A673 (cell line): ENCODE measurements at places on chromosomes 11 and 22. TPM values are rescaled to one million over a fixed set of nuclear protein-coding genes. Genes with fewer than 3 reads are reported as not detected.

GRCh38 chr11:65640483-65641296 lies 2.8 kb downstream of the SIPA1 start:
- peaks cover 10% of the 10 kb centered on the region for H3K36me3 ChIP-seq
- peaks cover 11% of the 10 kb centered on the region for H3K4me1 ChIP-seq
- no peak overlapping the region for H3K27ac ChIP-seq
- no peak overlapping the region for H3K4me3 ChIP-seq

DNA sequence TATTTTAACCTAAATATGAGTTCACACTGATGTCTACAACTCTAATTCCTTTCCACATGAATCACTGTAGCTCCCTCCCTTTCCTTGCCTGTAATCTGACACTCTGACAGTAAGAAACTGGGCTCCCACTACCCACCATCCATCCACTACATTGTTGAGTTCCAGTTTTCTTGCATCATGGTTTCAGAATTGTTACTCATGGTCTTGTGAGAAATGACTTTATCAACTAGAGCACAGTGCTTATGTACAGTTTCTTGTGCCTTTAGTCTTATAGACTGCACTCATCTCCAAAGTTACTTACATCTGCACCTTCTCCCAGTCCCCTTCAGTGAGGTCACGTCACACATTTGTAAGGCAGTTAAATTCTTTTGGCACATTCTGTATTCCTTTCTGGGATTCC lies 78.6 kb downstream of the RTL6 start:
- no peaks in the 10 kb centered on the region for H3K4me1 ChIP-seq
- no peak overlapping the region for H3K27ac ChIP-seq

DNA sequence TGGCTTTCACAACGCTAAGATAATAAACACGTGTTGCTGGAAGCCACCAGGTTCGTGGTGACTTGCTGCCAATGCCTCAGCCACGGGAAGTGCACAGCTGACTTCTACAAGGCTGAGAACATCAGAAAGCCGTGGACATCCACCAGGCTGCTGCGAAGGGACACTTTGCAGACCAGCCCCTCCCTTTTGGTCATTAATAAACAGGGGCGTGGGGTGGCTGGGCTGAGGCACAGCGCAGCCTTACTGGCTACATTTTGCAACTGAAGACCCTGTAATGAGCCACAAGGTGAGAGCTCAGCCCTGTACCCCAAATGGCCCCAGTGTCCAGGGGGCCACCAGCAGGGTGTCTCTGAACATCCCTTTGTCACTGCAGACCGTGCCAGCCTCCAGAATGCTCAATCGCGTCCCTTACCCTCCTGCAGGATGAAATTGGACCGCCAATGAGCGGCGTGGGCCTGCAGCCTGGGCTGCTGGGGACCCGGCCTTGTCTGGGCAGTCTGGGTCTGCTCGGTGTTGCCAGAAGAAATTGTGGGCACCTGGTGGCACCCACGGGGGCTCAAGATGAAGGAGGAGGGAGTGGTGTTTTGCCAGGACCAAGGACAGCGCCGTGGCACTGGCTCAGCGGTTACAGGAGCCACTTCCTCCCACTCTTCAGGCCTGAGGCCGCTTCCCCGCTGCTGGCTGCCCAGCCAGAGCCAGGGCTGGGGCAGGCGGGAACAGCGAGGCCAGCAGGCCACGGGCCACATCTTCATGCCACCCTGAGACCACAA lies 181.9 kb downstream of the CTTN start:
- DNase-seq, result no peak
- H3K4me1 ChIP-seq, result no peaks in the 10 kb centered on the region
- H3K27me3 ChIP-seq, result no peaks in the 10 kb centered on the region
- no peak overlapping the region for H3K4me3 ChIP-seq
- no peak overlapping the region for H3K27ac ChIP-seq

GRCh38 chr11:78350091-78350645 lies 67.5 kb downstream of the GAB2 start:
- peaks cover 65% of the 10 kb centered on the region for H3K4me1 ChIP-seq
- H3K36me3 ChIP-seq, result no peaks in the 10 kb centered on the region
- peak overlapping the region; percentile 87 for H3K27ac ChIP-seq
- H3K27me3 ChIP-seq, result no peaks in the 10 kb centered on the region

GRCh38 chr11:127288926-127289325 lies 288.4 kb upstream of the KIRREL3 start:
- no peaks in the 10 kb centered on the region for H3K4me1 ChIP-seq
- no peaks in the 10 kb centered on the region for H3K36me3 ChIP-seq
- H3K27ac ChIP-seq, result no peak overlapping the region
- H3K27me3 ChIP-seq, result no peaks in the 10 kb centered on the region

GRCh38 chr22:38455076-38455529 lies at the start of gene KCNJ4:
Gene KCNJ4 (minus strand): TSS chr22:38455199. CDS start chr22:38428132, 27,067 bp downstream.
- DNase-seq, result no peak
- H3K4me3 ChIP-seq, result peak within 1 kb of the TSS; percentile 58
- no peak within 1 kb of the TSS for H3K27ac ChIP-seq
- peaks cover 8% of the 10 kb centered on the region for H3K27me3 ChIP-seq
- H3K36me3 ChIP-seq, result no peaks in the 10 kb centered on the region

- H3K4me1 ChIP-seq, result peaks cover 23% of the 10 kb centered on the region
- peak overlapping the region; percentile 84 for H3K27ac ChIP-seq
- no peaks in the 10 kb centered on the region for H3K36me3 ChIP-seq
- DNase-seq, result peak; percentile 49
Observed at GRCh38 chr22:25402501-25403283, 161.8 kb upstream of the GRK3 start.

- no peaks in the 10 kb centered on the region for H3K36me3 ChIP-seq
- H3K27ac ChIP-seq, result peak overlapping the region; percentile 23
- H3K4me3 ChIP-seq, result peak overlapping the region; percentile 97
- no peak for DNase-seq
- no peaks in the 10 kb centered on the region for H3K27me3 ChIP-seq
Observed at GRCh38 chr11:3855808-3856491, 486 bp downstream of the STIM1 start.

DNA sequence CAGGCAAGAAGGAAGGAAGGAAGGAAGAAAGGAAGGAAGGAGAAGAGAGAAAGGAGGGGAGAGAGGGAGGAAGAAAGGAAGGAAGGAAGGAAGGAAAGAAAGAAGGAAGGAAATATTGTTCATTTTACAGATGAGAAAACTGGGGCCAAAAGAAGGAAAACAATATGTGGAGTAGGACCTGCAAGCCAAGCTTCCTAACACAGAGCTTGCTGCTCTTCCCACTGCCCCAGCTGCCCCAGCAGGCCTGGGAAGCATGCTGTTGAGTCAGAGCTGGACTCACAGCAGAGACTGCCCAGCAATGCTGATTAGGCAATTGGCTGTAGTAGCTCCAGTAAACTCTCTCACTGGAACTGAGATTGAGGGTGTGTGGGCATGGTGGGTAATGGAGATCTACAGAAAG lies 42.6 kb upstream of the SMCO4 start:
- H3K4me3 ChIP-seq, result no peak overlapping the region
- no peaks in the 10 kb centered on the region for H3K27me3 ChIP-seq
- H3K27ac ChIP-seq, result no peak overlapping the region
- no peak for DNase-seq
- no peaks in the 10 kb centered on the region for H3K36me3 ChIP-seq

DNA sequence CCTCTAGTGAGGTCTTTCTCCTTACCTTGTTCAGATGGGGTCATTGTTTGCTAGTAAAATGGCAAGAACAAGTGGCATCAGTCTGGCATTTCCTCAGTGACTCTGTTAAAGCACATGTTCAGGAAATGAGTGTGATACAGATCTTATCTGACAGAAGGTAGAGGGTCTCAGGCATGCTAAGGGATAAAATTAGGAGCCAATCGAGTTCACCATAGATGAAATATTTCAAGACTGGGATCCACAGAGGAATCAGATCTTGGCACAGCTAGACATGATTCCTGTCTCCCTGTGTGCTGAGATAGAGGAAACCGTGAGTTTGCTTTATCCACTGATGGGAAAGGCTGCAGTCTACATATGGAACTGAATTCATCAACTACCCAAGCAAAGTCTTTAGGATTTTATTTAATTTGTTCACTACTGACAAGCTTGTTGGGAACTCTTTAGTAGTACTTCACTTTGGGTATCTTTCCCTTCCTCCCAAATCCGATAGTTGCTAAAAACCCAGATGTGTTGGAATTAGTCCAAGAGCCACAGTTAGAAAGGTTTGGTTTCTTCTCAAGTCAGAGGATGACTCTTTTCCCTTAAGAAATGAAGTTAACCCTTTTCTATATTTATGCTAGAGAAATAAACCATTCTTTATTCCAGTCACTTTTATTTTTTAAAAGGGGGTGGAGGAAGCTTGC lies 18.4 kb downstream of the FAM118B start:
- H3K36me3 ChIP-seq, result no peaks in the 10 kb centered on the region
- DNase-seq, result no peak
- no peak overlapping the region for H3K27ac ChIP-seq
- no peaks in the 10 kb centered on the region for H3K27me3 ChIP-seq

DNA sequence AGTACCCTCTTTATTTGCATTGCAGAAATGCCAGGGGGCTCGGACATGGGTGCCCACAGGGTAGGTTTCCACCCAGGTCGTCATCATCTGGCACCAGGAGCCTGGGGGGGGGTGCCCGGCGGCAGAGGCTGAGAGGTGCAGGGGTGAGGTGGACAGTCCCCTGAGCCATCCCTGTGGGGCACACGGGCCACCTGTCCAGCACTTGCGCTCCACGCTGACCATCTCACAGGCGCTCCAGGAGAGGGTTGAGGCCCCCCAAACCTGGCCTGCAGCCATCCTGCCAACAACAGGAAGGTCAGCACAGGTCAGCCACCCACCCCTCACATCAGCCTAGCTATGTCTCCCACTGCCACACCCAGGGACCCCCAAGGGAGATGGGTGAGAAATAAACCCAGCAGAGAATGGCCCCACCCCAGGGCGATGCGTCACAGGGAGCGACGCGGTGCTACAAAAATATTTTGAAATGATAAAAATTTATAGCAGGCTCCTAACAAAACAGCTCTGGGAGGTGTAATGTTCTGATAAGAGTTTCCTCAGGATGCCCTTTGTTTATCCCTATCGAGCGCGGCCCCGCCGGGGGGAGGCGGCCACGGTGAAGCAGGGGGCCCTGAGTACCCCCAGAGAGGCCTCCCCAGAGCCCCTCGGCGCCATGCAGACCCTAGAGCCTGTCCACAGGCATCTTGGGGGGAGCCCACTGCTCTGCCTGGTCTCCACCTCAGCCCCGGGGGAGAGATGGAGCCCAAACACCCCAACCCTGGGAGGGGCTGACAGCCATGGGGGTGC lies 21.0 kb upstream of the GNB1L start:
- H3K4me1 ChIP-seq, result peaks cover 21% of the 10 kb centered on the region
- peaks cover 3% of the 10 kb centered on the region for H3K36me3 ChIP-seq
- no peaks in the 10 kb centered on the region for H3K27me3 ChIP-seq
- H3K27ac ChIP-seq, result peak overlapping the region; percentile 64
- no peak overlapping the region for H3K4me3 ChIP-seq

DNA sequence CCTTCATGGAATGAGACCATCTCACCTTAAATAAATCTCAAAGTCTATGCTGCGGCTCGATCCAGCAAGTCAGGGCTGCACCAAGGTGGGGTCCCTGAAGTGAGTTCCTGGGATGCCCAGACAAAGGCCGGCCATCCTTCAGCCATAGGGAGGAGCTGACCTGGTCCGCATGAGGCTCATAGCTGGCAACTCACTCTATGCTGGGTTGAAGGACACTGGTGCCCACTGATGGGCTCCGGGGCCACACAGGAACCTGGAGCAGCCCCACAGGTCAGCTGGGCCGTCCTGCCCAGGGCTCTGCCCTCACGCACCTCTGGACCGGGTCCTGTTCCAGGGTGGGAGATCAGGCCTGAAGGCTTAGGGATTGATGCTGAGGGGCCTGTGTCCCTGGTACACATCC lies 1339.3 kb downstream of the TBC1D22A start:
- no peaks in the 10 kb centered on the region for H3K4me1 ChIP-seq
- no peak overlapping the region for H3K27ac ChIP-seq

GRCh38 chr11:16899708-16900303 lies 114.4 kb downstream of the PLEKHA7 start:
- no peaks in the 10 kb centered on the region for H3K27me3 ChIP-seq
- no peak overlapping the region for H3K27ac ChIP-seq
- H3K4me1 ChIP-seq, result peaks cover 47% of the 10 kb centered on the region
- no peak overlapping the region for H3K4me3 ChIP-seq

The TBX10 gene
- total RNA-seq, result not detected in 2 replicates

The FOLR2 gene
- total RNA-seq, result not detected in 2 replicates

The TEX12 gene
- total RNA-seq, result 0.26 and 0.41 TPM in 2 replicates

The RTCB gene
- total RNA-seq, result 122 and 123 TPM in 2 replicates

The MS4A15 gene
- not detected in 2 replicates for total RNA-seq

The ARL14EP gene
- 76.1 and 85.9 TPM in 2 replicates for total RNA-seq

The MRE11 gene
- 42.6 and 44.7 TPM in 2 replicates for total RNA-seq

The CSF2RB gene
- total RNA-seq, result not detected in 2 replicates
